ENCODE measurements at places on chromosomes 1 and 21. TPM values are rescaled to one million over a fixed set of nuclear protein-coding genes. Genes with fewer than 3 reads are reported as not detected.

DNA sequence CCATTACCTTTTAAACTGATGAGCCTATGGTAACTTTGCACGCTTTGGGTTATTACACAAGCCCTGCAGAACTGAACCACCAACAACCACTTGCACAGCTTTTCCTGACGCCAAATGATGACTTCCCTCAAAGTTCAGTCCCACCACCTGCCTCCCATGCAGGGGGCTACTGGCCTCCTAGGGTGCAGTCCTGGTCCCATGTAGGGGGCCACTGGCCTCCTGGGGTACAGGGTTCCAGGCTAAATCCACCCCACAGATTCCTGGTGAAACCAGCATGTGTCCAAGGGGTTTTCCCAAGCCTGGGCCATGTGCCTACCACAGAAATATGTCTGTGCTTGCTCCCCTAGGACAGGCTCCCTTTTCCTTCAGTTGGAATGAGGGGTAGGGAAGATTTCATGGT, 73.4 kb upstream of the ZNF678 start:
- DNase-seq = no peak

DNA sequence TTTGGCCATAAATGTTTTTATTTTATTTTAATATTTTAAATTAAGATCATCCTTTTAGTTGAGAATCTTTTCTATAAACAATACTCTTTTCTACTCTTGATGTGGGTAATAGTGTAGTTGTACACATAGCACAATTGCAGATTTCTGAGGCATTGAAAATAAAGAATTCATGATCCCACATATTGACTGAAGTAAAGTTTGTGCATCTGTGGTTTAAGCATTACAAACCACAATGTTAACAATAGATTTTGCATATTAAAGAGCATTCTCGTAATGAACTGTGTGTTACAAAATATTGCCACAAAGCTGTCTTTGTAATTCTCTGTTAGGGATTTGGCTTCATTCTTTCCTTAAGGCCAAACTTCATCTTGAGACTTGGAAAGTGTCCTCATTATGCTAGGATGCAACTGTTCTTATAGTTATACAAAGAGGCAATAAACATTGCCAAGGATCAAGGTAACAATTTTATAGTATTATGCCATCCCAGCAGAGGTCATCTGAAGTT, 256.8 kb downstream of the OLFM3 start:
- DNase-seq = no peak

DNA sequence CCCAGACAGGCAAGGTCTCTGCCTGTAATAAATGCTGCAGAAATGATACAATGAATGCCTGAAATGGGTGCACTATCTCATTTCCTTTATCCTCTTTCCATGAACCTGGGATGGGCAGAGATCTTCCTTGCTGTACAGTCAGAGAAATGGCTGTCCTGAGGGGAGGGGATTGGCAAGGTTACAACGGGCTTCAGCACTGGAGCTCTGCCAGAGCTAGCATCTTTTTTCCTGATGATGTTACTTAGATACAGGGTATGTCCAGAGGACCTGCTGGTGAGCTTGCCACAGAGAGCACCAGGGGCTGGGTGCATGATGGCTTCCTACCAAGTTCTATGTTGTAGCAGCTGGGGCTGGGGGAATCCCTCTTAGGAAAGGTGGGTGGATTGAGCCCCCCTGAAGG, 115.1 kb downstream of the PLXNA2 start:
- DNase-seq = no peak

DNA sequence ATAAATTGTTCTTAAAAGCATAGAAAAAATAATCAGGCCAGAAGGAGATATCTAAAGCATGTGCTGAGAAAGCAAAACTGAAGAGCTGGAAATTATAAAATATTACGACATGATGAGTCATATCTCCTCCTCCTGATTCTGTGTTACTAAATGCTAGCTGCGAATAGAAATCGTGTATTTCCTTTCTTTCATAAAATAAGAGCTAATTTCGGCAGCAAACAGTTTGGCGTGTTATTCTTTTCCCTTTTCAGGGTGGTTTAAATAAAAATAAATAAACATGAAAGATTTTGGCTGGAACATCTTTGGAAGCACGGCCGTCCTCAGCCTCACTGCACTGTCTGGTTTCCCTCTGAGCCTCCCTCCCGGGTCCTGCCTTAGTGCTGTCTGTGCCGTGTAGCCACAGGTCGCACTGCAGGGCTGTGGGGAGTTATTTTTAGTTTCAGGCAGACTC, 56.0 kb downstream of the ADARB1 start:
- no peak for DNase-seq

DNA sequence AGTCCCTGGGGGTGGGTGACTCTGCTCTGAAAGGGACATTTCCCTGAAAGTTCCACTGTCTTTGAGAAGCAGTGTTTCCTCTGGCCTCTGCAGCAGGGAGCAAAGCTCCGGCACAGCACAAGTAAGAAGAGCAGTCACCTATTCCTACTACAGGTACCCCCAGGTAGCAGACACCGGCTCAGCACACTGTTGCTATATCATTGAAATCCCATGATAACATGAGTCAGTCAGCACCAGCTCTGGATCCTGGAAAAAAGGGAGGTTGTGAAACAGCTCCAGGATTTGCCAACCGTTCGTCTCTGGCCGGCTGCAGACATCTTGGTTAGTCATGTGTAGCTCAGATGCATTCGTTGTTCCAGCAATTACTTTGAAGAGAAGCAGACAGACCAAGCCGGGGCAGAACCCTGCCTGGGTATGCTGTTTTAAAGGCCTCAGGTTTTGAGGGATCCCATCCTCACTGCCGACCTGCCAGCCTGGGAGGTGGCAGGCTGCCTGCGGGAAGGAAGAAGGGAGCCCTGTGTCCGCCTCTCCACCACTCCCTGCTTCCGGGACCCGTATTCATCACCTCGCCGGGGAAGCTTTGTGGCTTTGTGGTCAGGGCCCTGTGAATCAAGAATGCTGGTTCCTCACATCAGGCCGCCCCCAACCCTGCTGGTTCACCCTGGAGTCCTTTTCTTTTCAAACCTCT, 139.2 kb downstream of the CLIC6 start:
- peak; percentile 50 for DNase-seq

DNA sequence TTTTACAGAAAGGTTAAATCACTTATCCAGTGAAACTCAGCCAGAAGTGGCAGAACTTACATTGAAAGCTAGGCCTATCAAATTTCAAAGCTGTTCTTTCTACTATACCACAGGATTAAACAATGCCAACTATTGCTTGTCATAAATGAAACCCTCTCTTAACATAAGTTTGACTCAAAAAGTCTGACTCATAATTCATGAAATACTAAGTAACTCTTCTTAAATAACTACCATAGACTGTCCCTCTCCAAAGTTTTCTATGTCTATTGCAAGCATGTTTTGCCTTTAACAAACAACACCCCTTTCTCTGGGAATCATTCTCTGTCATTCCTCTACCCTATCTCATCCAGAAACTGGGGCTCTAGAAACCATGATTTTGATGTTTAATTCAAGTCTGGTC, 109.5 kb upstream of the UBE2U start:
- no peak for DNase-seq

DNA sequence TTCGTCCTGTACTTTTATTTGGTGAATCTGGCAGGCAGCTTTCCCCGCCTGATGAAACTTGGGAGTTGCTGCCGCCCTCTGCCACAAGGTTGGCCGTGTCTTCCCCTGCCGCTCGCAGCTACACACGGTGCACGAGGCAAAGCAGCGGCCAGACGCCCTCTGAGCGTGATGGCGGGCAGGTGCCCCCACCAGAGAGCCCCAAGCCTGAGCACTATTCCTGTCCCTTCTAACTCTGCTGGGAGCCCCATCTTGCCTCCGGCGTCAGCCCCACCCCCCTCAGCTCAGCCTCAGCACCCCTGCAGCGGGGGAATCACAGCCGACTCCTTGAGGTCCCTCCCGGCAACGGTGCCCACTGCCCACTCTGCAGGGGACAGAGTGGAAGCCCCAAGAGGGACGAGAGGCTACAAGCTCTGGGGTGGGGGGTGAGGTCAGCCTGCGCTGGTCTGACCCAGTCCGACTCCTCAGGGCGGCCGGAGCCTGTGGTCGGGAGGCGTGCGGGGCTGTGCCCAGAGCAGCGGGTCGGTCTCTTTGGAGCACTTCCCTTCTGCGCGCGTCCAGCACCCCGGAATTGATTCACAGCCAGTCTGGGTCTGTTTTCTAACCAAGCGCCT, 41.3 kb downstream of the RIPK4 start:
- no peak for DNase-seq

DNA sequence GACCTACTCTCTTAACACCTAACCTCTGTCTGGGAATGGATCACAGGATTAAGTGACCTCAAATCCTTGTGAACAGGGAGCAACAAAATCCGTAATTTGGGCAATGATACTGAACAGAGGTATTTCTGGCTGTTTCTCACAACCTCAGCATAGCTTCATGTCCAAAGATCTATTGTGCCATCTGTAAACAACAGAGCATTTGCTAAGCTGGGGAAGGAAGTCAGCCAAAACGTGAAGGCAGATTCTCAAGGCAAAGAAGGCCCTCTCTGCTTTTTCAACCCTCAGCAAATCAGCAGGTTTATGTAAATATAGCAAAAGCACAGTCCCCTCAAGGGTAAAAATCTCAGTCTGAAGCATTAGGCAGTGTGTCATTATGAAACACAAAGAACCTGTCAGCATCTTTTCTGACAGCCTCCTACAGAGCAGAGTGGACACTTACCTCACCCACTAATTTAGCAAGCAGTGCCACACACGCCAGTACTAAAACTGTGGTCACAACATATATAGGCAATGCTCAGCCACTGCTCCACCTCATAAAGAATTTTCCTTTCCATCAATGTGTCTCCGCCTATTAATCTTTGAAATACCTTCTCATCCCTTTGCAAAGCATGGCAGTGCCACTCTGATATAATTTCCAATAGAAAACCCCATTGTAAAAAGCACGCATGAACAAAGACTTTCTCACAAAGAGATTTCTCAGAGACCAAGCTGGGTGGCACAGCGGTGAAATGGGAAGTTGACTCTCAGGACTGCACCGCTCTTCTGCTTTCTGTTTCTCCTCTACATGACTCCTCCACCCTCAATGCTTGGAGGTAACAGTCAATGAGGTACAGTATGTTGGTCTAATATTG, 188.0 kb downstream of the RERE start:
- no peak for DNase-seq

GRCh38 chr1:7356079-7356478, 415.0 kb upstream of the VAMP3 start:
- DNase-seq = no peak

- peak; percentile 2 for DNase-seq
Observed at GRCh38 chr1:215793180-215793579, 226.1 kb downstream of the KCTD3 start.

DNA sequence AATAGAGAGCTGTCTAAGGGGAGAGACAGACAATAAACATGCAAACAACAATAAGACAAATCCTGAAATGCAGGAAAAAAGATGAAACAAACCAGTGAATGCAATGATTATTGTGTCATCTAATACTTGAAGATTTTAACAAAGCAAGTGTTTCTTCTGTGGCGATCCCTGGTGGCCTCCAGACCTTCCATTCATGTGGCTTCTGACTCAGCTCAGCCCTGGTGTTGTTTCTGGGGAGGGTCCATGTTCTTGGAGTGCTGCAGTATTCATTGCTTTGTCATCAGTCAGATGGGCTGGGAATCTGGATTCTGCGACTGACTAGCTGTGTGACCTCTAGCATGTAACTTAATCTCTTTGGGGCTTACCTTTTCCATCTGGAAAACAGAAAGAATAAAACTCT, 1.5 kb upstream of the C2CD4D start:
- no peak for DNase-seq

- no peak for DNase-seq
Observed at GRCh38 chr1:156928043-156928602, 7.7 kb downstream of the LRRC71 start.

- no peak for DNase-seq
Observed at GRCh38 chr1:91011726-91012125, 10.1 kb downstream of the ZNF644 start.

DNA sequence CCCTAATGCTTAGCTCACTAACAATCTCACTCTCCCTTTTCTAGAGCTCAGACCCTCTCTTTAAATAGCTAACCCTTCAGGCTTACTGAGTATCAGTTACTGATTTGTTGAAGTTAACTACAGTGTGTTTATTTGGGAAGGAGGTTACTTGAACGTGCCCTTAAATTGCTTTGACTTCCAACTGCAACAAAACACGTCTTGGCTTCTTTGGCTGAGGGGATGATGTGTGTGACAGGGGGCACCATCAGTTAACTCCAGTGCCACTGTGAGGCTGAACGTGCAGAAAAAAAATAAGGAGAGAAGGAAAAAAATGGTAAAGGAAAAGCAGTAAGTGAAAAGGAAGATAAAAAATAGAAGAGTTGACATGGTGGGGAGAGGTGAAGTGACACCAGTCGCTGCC, 75.1 kb upstream of the NRIP1 start:
- DNase-seq = no peak

GRCh38 chr21:42571391-42572150, 57.9 kb downstream of the SLC37A1 start:
- no peak for DNase-seq

DNA sequence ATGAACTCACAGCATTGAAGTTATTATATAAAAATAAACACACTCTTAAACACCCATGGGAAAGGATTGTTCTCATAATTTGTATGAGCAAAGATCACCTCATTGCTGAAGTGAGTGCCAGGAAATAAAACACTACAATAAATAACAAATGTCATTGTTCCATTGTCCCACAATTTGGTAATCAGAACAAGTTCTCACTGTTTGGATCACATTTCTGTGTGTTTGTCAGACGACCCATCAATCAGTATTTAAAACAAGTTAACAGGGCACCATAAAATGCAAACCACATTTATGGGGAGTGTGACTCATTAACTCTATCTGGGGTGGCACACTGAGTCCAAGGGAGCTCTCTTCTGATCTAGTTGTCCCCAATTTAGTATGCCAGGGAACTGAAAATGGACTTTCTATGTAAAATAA, 124.5 kb downstream of the PTPRC start:
- DNase-seq = no peak

DNA sequence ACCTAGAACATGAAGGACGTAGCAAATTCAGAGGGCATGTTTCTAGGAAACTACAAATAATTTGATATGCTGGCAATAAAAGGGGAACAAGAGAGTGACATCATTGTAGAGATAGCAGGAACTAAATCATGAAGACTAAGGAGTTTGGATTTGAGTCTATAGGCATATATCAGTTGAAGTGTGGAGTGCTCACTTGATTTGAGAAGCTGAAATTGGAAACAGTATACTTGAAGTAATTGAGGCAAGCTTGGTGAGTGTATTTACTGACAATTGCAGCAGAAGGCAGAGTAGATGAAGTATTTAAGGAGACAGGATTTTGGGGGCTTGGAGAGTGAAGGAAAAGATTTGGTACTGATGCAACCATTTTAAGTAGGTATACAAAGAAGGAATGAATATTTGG, 6.4 kb upstream of the TMCO2 start:
- no peak for DNase-seq

DNA sequence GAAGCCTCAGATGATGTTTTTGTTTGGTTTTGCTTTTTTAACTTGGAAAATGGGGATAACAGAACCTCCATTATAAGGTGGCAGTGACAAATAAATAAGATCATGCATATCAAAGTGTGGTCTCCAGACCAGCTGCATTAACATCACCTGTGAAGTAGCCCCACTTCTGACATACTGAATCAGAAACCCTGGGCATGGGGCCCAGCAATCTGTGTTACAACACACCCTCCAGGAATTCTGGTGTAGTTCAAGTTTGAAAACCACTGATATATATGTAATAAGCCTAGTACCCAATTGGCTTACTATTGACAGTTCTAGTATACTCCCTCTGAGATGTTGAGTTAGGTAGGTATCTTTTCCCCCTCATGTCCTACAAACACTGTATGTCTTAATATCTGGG, 24.1 kb upstream of the RNF19B start:
- DNase-seq = no peak

The HTR6 gene
- 0.21 TPM for polyA plus RNA-seq

The FCRL6 gene
- not detected for polyA plus RNA-seq

The DRAM2 gene
- polyA plus RNA-seq = 17.9 TPM

The FMO2 gene
- not detected for polyA plus RNA-seq

The GNG4 gene
- 9.9 TPM for polyA plus RNA-seq

The TNN gene
- polyA plus RNA-seq = not detected

The SH2D5 gene
- 7.2 TPM for polyA plus RNA-seq

The PDPN gene
- not detected for polyA plus RNA-seq
